Stimulated activated CD8-positive, alpha-beta memory T cell treated with anti-CD3 and anti-CD28 coated beads, Interleukin-4, amount 100 ng/mL, for 1 hour (primary cell): ENCODE measurements at places on chromosomes 3 and 15.

- no peak for DNase-seq
These were observed 7.2 kb downstream of the RTF1 start for GRCh38 chr15:41423979-41424659.

DNA sequence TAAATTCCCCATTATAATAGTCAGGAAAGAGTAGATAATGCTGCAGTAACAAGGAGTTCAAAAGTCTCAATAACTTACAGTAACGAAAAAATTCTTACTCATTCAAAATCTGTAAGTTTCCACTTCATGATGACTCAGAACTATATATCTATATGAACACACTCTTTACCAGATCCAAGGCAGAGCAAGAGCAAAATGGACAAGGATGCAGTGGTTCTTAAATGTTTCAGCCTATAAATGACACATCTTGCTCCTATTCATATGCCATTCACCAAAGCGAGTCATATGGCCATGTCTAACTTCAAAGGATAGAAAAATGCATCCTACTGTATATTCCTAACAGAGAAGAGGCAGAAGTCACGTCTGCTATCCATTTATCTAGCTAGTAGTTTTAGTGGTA is 787.7 kb downstream of the NAALADL2 start:
- DNase-seq = no peak

GRCh38 chr15:36925653-36926426 is 174.5 kb downstream of the MEIS2 start:
- DNase-seq = no peak

DNA sequence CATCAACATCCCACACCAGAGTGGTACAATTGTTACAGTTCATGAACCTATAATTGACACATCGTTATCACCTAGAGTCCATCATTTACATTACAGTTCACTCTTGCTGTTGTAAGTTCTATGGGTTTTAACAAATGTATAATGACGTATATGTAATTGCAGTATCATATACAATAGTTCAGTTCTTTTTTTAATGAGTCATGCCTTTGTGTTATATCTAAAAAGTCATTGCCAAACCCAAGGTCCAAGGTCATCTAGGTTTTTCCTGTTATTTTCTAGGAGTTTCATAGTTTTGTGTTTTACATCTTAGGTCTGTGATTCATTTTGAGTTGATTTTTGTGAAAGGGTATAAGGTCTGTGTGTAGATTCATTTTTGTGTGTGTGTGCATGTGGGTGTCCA is 160.9 kb upstream of the GALNT15 start:
- DNase-seq = no peak

DNA sequence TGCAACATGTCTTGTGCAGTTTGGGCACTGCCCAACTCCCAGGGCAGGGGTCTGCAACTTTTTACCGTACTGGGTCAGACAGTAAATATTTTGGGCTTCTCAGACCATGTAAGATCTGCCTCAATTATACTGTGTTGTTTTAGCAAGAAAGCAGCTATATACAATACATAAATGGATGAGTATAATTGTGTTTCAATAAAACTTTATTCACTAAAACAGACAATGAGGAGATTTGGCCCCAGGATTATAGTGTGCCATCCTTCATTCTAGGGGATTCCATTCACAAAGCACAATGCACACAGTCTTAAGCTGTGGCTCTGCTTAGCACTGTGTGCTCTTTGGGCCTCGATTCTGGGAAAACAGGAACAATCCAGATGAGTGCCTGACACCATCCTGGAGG is 354.4 kb upstream of the PROK2 start:
- DNase-seq = no peak

DNA sequence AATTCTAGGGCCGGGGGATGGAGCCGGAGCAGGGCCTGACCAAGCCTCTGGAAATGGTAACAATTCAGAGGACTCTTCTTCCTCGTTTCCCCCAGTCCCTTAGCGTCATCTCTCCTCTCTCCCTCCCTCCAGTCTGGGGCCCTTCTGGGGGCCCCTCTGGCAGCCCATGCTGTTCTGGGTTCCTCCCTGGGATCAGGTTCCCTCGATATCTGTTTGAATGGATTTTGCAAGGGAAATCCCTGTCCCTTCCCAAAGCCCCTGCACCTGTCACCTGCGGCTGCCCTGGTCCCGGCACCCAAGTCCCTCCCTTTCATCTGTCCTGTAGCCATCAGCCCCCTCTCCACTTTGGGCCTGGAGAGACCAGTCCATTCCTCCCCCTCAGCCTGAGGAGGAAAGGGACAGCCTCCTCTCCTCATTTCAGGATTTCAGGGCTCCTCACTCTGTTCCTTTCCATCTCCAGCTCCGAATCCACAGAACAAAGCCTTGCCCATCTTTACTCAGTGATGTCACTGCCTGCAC is 1.7 kb upstream of the PLCB2 start:
- no peak for DNase-seq

DNA sequence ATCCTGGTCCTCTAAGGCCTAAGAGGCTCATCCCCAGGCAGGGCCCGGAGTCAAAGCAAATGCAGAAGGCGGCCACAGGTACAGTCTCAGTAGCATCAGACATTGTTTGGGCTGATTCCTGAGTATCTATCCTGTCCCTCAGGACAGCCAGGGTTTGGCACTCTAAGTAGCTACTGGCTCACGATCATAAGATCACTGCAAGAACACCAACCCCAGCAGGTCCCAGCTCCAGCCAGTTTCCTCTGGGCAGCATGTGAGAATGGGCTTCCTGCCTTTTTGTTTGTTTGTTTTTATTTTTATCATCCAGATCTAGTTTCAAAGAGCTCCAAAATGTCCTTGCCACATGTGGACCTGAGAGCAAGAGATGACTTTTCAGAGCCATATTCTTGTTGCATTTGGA is 32.7 kb downstream of the LRRFIP2 start:
- DNase-seq = no peak

DNA sequence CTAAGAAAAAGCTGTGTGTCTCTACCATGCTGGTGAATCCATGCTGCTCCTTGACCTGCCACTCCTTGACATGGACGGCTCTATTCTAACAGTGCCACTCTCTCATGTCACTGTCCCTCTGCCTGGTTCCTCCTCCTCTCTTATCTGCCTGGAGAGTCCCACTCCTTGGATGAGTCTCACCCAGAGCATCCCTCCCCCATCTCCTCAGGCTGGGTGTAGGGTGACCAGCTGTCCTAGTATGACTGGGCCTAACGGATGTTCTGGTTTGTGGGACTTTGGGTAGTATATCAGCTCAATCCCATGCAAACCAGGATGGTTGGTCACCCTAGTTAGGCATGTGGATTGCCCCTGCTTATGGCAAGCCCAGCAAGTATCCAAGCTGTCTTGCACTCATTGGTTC is 54.3 kb downstream of the LIPC start:
- DNase-seq = no peak

- DNase-seq = no peak
These were observed 145.0 kb upstream of the TRIM42 start for GRCh38 chr3:140532793-140533330.

- no peak for DNase-seq
These were observed 6.4 kb upstream of the MANF start for GRCh38 chr3:51378726-51379125.

DNA sequence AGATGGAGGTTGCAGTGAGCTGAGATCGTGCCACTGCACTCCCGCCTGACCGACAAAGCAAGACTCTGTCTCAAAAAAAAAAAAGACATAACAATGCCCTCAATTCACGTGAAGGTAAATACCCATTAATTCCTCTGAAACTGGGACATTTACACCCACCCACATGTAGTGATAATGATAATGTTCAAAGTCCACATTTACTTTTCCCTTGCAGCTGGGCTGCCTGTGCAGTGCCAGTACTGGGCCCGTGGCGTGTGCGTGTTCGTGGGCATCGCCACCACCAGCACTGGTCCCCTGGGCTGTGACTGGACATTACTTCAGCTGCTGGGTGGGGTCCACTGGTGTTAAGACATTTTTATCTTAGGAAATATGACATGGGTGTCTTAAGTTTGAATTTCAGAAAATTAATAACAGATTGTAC is 123.6 kb downstream of the SLC25A26 start:
- DNase-seq = no peak

DNA sequence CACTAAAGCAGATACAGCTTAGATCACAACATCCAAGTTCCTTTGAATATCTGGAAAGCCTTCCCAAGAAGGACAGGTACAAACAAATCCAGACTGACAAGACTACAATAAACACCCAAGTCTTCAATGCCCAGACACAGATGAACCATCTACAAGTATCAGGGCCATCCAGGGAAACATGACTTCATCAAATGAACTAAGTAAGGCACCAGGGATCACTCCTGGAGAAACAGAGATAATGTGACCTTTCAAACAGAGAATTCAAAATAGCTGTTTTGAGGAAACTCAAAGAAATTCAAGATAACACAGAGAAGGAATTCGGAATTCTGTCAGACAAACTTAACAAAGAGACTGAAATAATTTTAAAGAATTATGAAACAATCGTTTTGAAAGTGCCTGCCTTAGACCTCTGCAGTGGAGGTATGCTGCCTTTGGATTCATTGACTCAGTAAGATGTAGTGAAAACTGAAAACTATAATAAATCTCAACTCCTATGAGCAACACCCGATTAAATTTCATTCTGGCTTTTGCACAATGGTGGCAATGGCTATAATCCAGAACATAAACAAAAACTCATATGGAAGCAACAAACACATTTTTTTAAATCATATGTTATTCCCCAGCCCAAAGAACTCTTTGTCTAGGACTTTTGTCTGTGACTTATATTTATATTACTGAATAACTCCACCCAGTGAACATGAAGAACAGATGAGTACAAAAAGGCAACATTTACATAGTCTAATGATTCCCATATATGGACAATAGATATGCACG is 12.6 kb upstream of the COL8A1 start:
- no peak for DNase-seq

DNA sequence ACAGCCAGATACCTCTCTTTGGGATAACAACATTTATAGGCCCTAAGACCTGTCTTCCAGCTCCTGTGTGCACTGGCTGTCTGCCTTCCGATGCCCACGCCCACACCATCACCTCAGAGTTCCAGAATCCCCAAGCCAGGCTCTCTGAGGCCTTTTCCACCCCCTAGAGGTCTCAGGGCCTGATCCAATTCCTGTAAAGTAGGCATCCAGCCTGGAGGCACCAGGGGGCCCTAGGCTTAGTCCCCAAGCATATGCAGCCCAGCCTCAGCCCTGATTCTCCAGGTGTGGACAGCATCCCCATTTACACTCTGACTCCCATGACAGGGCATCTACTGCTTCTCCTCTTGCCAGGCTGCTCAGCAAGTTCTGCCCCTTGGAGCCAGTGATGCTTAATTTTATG is 72.7 kb upstream of the CORO2B start:
- DNase-seq = no peak

GRCh38 chr3:193812791-193813500 is 219.9 kb downstream of the OPA1 start:
- no peak for DNase-seq

DNA sequence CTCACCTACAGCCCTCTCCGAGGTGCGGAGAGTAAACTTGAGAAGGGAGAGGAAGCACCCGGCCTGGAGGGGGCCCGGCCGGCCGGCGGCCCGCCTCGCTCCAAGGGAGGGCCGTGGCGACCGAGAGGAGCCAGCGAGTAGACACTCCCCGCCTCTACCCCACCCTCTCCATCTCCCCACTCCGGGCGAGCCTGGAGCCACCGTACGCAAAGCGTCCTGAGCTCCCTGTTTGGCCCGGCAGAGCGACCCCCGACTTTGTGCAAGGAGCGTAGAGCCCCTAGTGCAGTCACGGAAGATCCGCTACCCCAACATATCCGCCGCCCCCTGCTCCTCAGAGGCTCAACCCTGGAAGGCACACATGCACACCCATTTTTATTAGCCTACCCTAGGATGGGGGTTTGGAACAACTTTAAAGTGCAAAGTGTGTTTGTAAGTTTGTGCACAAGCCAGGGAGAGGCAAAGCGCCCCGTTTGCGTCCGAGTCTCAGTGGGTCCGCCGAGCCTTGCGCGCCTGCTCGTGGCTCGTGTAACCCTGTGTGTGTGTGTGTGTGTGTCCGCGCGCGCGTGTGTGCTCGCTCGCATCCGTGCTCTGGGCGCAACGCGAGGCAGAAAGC is 508 bp upstream of the SMAD6 start:
- peak; percentile 8 for DNase-seq

- DNase-seq = no peak
These were observed 11.0 kb upstream of the MUSTN1 start for GRCh38 chr3:52845691-52846431.

GRCh38 chr3:9246189-9246588 is 3.3 kb downstream of the SRGAP3 start:
- no peak for DNase-seq

DNA sequence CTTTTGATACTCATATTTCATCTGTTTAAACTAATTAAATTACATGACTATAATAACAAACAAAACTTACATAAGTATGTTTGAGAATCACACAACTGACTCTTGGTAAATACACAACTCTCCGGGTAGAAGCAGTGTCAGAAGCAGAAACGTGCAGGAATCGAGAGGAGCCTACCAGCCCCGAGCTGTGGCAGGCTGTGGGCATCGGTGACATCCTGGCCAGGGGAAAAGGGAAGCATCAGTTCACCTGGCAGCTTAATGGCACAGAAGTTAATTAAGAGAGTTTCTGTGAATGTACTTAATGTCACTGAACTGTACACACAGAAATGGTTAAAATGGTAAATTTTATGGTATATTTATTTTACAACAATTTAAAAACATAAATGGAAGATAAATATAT is 90.2 kb downstream of the CRTC3 start:
- no peak for DNase-seq

DNA sequence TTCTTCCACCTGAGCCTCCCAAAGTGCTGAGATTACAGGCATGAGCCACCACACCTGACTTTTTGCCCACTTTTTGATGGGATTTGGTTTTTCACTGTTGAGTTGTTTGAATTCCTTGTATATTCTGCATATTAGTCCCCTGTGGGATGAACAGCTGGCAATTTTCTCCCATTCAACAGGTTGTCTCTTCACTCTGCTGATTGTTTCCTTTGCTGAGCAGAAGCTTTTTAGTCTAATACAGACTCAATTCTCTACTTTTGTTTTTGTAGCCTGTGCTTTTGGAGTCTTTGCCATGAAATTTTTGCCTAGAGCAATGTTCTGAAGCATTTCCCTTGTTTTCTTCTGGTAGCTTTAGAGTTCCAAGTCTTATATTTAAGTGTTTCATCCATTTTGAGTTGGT is 62.7 kb upstream of the MFGE8 start:
- no peak for DNase-seq

- no peak for DNase-seq
These were observed 142.7 kb downstream of the ALDH1A2 start for GRCh38 chr15:57922776-57923175.

- DNase-seq = no peak
These were observed 76.4 kb downstream of the DAPK2 start for GRCh38 chr15:63969652-63970421.
